Stimulated activated CD4-positive, alpha-beta T cell treated with anti-CD3 and anti-CD28 coated beads, Interleukin-12 subunit alpha, Interleukin-12 subunit beta, amount 100 ng/mL, for 24 hours (primary cell): ENCODE measurements at places on chromosomes 2 and 18.

GRCh38 chr2:181953881-181954537 lies 31.6 kb upstream of the PPP1R1C start:
- peak; percentile 59 for DNase-seq

GRCh38 chr2:234979204-234980167 lies 27.7 kb downstream of the SH3BP4 start:
- DNase-seq, result no peak

DNA sequence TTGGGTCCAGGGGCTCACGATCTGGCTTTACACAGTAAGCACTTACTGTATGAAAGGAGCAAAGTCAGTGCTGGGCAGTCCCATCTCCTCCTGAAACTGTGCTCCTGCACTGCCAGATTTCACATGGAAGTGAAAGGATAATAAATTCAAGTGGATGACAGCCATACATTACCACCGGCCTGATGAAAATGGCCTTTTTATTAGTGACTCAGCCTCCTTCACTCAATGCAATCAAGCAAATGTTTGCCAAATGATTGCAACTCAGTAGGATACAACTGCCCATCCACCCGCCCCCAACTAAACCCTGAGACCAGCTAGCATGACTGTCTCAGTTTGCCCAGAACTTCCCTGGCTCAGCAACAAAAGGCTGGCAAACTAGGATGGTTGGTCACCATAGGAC lies 77.1 kb downstream of the MYO5B start:
- DNase-seq, result no peak

DNA sequence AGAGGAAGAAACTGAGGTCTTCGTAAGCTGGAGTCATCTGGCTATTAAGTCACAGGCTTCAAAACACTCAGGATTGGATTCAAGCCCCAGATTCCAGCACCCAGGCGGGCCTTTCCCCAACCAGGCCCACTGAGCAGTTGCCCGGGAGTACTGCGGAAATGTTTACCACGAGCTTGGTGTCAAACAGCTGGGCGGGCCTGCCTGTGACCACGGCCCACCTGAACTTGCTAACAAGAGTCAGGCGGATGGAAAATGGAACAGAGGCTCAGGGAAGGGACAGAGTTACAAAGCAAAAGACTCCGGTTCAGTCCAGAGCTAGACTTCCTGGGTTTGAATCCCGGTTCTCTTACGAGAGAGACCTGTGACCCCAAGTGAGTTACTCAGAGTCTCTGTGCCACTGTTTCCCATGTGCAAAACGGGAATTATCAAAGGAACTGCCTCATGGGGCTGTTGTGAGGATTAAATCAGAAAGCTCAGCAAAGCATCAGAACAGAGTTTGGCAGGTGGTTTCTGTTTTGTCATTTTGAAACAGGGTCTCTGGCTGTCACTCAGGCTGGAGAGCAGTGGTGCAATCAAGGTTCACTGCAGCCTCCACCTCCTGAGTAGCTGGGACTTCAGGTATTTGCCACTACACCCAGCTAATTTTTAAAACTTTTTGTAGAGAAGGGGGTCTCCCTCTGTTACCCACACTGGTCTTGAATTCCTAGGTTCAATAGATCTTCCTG lies 49.0 kb upstream of the TFCP2L1 start:
- no peak for DNase-seq

DNA sequence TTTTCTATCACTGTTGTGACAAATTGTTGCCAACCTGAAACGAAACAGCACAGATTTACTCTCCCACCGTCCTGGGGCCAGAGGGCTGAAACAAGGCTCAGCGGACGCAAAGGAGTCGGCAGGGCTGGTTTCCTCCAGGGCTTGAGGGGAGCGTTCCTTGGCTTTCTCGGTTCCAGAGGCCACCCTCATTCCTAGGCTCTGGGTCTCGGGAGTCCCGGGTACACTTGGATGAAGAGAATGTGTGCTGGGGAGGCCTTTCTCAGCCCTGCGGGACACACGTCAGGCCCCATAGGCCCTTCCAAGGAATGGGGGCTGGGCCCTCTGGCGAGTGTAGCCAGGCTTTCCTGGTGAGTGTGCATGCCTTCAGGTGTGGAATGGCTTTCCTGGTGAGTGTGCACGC lies 287.3 kb upstream of the HS6ST1 start:
- DNase-seq, result no peak

GRCh38 chr2:117661619-117662018 lies 152.9 kb upstream of the DDX18 start:
- DNase-seq, result no peak

DNA sequence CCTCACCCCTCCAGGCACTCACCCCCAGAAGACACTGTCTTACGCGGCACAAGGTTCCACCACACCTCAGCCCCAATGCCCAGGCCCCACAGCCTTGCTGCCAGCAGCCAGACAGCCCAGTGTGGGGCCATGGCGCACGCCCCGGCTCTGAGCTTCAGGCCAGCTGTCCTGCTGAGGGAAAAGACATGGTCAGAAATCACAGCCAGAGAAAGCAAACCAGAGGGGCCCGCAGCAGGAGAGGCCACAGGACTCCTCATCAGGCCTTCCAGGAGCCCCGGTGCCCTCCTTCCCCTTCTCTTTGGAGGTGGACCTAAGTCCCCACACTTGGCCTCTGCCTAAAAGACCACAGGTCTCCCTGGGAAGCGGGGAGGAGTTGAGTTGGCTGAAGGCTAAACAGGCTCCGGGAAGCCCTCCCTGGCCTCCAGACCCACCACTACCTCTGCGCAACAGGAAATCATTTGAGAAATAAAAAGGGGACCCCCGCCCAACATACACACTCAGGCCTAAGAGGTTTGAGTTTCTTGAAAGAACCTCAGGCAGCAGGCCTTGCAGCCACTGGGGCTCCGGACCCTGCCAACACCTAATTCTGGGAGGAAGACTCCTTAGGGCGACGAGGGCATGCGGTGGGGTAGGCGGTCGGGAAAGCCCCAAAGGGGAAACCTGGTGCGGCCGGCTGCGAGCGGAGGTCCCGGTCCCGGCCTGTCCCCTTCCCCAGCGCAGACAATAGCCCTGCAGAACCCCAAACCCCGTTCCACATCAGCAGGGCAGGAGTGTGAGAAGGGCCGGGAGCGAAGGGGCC lies 1.9 kb downstream of the SEMA4C start:
- DNase-seq, result no peak

DNA sequence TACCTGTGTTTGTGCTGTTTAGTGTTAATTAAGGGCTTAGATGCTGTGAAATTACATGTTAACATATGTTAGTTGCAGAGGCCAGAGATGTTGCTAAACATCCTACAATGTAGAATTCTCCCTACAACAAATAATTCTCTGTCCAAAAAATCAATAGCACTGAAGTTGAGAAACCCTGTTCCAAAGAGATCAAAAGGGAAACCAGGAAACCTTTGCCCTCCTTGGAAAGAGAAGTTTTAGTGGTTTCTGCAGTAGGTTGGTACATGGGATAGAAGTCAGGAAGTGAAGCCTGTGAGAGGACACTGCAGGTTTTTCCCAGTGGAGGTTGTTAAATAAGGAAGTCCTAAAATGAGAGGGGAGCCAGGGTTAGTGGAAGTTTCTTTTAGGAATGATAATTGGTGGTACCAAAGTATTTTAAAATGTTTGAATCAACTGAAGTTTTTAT lies 6.3 kb upstream of the RMDN2 start:
- DNase-seq, result no peak

DNA sequence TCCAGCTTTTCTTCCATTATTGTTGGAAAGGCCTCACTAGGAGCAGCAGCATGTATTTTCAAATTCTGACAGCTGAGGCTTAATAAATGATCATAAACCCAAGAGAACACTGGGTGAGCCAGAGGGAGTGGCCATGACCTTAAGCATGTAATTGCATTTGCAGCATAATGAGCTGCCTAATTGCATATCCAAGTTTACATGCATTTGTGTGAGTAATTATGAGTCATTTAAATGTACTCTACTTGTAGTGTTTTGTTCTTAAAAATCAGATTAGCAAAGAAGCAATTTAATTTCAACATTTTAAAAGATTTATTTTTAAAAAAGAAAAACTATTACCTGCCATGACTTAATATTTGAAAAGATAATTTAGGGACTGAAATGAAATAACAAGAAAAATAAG lies 74.8 kb downstream of the NOL10 start:
- DNase-seq, result no peak

- DNase-seq, result no peak
Measured at GRCh38 chr2:24863641-24864040, 56.4 kb downstream of the ADCY3 start.

GRCh38 chr2:888211-888801 lies 62.3 kb upstream of the SNTG2 start:
- DNase-seq, result no peak

- DNase-seq, result no peak
Measured at GRCh38 chr2:112003576-112004252, 51.4 kb upstream of the TMEM87B start.

GRCh38 chr18:62744076-62744968 lies 29.0 kb downstream of the PHLPP1 start:
- no peak for DNase-seq

DNA sequence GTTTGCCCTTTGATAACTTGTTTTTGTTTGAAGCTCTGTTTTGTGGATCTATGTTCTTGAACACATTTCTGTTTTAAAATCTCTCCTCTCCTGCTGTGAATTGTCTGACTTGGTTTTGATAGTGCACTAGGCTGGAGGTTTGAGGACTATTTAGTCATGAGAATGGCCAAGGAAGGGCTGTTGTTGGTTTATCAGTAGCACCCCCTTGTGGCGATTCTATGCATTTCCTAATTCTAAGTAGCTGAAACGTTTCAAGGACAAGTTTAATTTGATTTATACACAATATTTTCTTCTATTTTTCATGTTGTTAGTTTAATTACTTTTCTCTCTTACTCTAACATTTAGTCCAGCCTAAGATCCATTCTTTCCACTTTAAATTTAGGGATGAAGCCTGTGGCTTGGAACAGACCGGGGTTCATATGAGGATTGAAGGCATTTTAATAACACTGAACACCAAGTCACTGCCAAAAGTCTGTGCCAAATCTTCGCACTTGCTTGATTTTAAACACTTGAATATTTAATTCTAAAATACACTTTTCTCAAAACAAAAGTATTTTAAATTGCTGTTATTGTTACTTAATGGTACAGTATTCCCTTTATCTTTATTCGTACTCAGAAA lies 166.0 kb downstream of the SOCS6 start:
- DNase-seq, result no peak

DNA sequence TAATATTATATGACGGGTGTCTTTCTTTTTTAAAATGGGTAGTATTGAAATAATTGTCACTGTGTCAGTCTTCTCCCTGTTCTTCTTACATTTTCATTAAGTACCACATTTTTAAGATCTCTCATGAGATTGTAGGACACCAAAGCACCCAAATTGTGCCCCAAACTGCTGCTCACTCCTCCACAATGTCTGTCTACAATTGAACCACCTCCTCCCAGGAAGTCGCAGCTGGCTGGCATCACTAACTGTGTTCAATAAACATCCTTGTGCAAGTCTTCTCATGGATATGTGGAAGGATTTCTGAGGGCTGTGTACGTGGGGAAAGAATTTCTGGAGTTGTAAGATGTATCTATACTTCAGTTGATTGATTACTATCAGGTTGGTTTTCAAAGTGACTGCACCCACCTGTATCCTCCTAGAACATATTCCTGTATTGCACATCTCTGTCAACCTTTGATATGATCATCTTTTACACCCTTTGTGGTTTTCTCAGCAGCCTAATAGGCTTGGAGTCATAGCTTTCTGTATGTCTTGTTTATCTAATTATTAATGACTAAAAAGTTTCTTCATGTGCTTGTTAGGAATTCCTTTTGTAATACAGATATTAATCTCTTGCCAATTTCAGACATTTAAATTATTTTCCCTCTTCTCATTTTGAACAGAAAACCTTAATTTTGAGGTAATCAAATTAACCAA lies 774.9 kb downstream of the RNF144A start:
- no peak for DNase-seq

GRCh38 chr2:190655113-190655512 lies 6.2 kb downstream of the NAB1 start:
- DNase-seq, result no peak

GRCh38 chr2:86436328-86436727 lies 4.8 kb upstream of the KDM3A start:
- no peak for DNase-seq

DNA sequence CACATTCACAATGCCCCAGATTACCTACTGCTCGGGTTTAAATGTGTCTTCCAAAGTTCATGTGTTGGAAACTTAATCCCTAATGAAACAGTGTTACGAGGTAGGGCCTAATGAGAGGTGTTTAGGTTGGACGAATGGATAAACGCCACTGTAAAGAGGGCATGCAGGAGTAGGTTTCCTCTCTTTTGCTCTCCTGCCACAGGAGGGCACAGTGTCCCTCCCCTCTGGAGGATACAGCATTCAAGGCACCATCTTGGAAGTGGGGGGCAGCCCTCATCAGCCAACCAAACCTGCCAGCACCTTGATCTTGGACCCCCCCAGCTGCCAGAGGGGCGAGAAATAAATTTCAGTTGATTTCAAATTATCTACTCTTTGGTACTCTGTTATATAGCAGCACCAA lies 103.5 kb downstream of the TSHZ1 start:
- DNase-seq, result no peak

DNA sequence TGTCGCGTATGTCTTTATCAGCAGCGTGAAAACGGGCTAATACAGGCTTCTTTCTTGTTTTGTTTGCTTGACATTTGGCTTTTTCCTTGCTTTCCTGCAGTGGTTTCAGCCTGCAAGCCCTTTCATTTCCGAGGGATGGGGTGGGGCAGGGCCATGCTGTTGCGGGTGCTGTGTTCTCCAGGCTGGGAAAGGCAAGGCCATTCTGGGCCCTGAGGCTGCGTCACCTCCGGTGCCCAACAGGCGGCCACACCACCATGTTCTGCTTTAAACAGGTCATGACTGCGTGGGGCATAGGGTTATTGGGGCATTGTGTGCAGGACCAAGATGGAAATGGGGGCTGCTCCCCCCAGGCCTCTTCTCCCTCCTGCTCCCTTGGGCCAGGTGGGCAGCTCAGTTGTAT lies 38.6 kb upstream of the PLB1 start:
- no peak for DNase-seq

- DNase-seq, result no peak
Measured at GRCh38 chr2:8796878-8797550, 40.4 kb downstream of the KIDINS220 start.

- no peak for DNase-seq
Measured at GRCh38 chr2:239145106-239145505, 255.7 kb downstream of the HDAC4 start.

GRCh38 chr2:84029903-84030575 lies 429.0 kb downstream of the SUCLG1 start:
- DNase-seq, result no peak

DNA sequence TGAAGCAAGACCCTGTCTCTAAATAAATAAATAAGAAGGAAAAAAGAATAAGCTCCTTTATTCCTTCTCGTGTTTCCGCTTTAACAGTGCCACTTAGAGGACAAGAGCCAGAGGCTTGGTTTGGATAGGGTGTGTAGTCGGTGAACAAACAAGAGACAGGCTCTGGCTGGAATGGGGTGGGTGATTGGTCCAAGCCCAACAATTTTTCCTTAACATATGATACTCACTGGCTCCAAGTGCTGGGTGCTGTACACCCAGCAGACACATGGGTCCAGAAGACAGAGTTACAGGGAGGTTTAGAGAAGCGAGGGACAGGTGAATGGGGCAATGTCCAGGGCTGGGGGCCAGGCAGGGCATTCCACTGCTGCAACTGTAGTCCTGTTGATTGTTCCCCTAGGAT lies 77.8 kb downstream of the NCAPH start:
- DNase-seq, result no peak

GRCh38 chr2:85369500-85369899 lies 14.9 kb downstream of the ELMOD3 start:
- DNase-seq, result no peak
